ENCODE measurements at places on chromosomes 3 and 15.

DNA sequence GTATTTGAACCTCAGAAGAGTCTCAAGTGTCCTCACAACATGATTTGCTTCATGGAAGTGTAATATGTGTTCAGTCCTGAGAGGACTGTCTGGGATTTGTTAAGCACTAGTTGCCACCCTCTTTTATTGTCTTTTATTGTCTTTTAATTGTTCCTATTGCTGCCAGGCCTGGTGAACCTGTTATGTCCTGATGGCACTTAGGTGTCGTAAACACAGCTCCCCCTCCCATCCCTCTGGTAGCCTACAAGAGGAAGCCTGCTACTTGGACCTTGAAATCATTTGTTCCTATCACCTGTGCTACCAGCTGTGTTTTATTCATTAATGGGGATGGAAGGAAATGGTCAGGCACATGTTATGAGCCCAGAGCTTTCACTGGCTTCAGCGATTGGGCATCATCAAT, 19.3 kb downstream of the CCNB2 start:
- DNase-seq, result no peak

DNA sequence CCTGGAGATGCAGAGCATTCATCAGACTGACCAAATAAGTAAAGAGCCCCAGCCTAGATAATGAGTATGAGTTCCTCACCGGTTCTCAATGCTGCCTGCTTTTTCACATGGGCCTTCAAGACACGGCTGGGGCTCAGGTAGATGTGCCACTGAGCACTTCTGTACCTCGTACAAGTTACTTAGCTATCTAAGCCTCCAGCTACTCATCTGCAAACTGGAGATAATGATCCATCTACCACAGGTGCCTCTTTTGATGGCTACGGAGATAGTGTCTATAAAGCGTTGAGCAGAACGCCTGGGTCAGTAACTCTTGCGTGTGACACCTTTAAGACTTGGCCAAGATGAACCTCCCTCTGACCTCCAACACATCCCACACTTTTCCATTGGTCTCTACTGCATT, 56.3 kb downstream of the CCR4 start:
- DNase-seq, result no peak

- no peak for DNase-seq
Measured at GRCh38 chr3:31615071-31615875, 82.5 kb downstream of the STT3B start.

- no peak for DNase-seq
Measured at GRCh38 chr15:82852941-82853561, 43.6 kb downstream of the WHAMM start.

- no peak for DNase-seq
Measured at GRCh38 chr3:117366574-117366973, 657.0 kb downstream of the TUSC7 start.

DNA sequence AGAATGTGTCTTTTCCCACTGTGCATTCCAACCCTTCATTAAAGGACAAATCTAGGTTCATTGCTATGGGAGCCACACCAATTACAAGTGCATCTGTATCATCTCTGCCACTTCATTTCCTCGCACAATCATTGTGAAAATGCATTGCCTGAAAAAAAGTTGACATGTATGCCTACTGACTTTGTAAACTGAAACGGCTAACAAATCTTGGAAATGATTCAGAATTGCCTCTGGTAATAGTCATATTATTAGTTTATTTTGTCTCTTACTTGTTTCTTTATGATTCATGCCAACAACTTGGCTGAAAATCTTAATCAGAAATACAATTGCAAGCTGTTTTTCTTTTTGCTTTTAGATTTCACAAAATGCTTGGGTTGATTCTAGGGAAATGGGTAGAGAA, 497.1 kb downstream of the ZIC1 start:
- no peak for DNase-seq

GRCh38 chr3:135788146-135788545, 177.4 kb upstream of the PPP2R3A start:
- no peak for DNase-seq

DNA sequence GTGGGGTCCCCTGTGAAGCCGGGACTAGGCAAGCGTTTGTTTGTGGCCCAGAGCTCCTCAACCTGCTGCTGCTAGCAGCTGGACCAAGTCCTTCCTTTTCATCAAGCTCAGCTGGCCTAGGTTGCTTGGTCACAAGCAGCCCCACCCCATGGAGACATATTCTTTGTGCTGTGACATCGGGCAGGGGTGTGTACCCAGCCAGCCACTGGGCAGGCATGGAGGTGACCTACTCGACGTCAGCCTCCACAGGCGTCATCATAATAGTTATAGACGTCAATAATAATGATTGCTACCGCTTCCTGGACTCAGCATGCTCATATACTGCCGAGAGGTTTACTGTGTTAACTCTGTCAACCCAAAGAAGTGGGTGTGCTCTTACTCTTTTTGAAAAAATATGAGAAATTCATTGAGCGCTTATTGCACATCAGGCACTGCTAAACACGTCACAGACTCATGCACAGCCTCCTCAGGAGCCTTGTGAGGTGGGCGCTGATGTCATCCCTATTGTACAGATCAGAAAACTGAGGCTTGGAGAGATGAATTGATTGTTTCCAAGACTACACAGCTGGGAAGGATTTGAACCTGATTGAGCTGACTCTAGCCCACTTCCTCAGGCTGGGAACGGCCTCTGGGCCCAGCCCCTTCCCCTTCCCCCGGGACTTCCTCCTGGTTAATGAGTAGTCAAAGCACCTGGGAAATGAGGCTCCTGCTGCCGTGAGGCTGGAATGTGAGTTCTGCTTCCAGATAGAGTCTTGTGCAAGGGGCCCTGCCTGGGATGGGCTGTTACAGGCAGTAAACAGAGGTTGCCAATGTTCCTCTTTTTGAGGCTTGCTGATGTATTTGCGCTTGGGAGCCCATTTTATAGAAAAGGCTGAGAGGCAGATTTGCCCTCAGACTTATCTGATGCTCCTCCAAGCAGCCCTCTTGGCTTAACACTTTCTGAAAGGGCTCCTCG, 16.2 kb downstream of the SLC6A6 start:
- peak; percentile 42 for DNase-seq

- DNase-seq, result no peak
Measured at GRCh38 chr3:63324621-63325020, 46.5 kb downstream of the SYNPR start.

- no peak for DNase-seq
Measured at GRCh38 chr15:80250614-80251427, 1.2 kb downstream of the CTXND1 start.

DNA sequence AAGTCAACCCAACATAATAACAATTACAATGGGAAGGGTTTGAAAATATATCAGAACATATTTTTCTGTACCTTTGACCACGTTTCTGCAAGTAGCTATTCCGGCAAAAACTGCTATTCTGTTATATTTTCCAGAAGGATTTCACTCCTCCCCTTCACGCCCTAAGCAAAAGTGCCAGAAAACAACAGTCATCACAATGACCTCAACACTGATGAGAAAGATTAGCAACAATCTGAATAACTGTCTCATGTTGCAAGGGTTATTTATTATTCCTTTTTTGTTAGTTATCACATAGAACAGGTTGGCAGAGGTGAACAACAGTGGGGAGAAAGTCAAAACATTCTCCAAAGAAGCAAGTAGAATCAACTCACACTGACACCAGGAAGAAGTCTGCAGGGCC, 269.4 kb upstream of the ARRDC4 start:
- DNase-seq, result no peak

GRCh38 chr3:112767177-112767576, 79.5 kb downstream of the CD200R1L start:
- DNase-seq, result no peak

DNA sequence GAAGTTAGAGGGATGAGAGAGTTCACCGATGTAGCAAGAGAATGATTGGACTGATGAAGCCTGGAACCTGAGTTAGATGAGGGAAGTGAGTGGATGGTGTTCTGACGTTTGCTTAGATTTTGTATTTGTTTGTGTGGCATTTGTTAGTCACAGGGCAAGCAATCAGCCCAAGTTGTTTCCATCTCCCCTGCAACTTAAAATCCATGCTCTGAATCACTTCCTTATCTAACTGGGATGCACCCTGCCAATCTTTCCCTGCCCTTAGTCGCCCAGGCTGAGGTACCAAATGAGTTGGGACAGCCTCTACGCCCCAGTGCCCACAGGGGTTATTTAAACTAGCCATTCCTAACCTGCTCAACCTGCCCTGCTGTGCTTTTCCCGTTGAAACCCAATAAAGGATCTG, 12.6 kb downstream of the PAQR5 start:
- no peak for DNase-seq

DNA sequence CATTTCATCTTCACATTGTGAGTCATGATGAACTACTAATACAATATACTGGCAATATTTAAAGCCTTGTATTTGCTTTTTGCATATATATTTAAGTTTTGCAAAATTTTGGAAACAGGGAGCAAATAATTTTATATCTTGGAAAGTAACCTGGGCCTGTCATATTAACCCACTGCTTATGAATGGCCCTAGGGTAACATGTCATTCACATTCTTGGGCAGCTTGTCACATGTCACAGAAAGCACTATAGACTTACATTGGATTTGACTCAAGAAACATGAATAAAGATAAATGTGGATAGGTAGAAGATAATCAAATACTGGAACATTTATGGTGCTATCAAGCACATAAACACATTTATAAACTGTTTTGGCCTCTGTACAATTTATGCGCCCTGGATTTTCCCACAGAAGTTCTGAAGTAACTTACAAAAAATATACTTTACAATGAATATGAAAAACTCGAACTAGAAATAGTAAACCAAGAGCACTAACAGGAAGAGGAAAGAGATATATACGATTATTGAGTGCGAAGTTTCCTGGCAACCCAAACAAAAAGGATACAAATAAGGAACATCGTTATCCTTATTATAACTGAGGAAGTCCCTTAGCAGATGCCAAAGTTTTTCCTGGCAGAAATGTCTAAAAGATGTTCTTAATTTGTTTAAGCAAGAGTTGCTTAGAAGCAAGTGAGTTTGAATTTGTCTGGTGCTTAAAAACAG, 257.2 kb downstream of the RBMS3 start:
- DNase-seq, result no peak

DNA sequence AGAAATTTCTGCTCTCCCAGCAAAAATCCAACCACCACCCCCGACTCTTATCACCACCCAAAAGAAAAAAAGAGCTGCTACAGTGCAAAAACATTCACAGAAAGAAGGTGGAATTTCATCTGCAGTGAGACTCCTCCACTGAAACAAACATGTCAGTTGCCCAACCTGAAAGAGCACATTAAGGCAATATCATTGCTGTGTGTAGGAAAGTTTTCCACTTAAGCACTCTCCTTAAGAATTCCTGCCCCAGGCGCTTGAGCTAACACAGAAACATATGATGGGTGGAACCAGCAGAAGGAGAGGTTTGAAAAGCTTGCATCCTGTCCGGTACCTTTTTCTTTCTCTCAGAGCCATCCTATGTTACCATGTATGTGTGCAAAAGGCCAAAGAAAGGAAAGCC, 200.8 kb upstream of the GADL1 start:
- no peak for DNase-seq

DNA sequence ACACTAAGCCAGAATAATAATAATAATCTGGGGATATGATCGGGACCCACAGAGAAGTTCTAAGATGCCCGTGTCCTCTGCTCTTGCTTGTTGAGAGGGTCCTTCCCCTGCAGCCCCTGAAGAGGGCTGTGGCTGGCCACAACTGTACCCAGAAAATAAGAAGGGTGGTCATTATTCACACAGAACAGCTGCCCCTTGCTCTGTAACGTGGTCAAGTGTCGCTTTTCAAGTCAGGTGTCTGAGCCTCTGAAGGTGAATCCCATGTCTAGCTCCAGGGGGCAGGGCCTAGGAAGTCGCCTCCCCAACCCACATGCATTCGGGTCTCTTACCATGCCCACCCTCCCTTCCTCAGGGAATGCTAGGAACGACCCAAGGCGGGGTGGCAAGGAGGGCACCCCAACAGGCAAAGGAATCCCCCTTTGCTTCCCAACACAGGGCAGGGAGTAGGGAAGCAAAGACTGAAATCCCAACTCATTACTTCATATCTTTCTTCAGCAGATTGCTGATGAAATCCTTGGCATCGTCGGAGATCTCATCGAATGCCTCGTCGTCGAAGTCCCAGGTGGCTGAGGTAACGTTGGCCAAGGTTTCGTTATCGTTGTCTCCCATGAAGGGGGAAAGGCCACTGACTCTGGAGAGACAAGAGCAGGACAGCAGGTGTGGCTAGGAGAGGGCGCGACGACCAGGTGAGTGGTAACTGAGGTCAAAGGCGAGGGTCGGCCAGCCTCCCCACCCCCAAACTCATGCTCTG, 44.3 kb upstream of the HACD2 start:
- no peak for DNase-seq

- no peak for DNase-seq
Measured at GRCh38 chr3:168545591-168545990, 449.9 kb upstream of the GOLIM4 start.

- DNase-seq, result peak; percentile 37
Measured at GRCh38 chr15:33068007-33068481, 126.5 kb downstream of the FMN1 start.

DNA sequence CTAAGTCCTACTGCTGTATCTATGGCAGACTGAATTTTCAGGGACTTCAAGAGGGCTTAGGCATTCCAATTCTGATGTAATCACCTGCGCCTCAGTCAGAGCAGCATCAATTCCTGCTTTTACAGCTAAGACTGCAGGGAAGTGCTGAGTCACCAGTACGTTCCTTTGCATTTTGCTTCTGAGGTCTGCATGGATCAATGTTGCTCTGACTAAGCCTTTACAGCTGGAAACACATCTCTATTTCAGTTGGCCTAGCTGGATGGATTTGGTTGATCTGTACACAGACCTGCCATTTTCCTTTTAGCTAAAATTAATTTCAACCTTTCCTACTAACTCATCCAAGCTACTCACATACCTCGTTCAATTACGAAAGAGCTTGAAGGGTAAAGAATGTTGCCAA, 51.3 kb downstream of the ETV5 start:
- no peak for DNase-seq

GRCh38 chr3:114584734-114585371, 291.0 kb downstream of the TIGIT start:
- no peak for DNase-seq

DNA sequence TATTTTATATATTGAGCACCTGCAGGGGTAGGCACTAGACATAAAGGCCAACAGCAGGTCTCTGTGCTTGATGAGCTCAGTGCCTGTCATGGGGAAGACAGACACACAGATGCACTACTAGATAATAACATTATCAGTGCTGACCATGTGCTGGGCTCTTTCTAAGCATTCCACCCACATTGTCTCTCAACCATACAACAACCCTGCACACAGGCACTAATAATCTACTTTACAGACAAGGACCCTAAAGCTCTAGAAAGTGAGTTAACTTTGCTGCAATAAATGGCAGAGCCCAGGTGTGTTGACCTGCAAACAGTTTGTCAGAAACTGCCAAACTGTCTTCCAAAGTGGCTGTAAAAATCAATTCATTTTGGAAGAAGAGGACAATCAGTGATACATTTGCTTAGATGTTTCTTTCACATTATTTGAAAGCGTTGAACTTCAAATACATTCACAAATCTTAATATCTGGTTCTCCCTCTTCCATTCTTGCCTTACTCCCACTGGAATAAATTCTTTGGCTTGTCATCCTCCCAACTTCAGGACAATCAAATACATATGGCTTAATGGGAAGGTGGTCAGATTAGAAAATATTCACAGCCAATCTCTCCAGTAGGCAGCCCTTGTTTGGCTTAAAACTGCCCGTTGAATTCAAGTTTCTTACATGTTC, 11.0 kb upstream of the PP2D1 start:
- DNase-seq, result no peak

Data from CD4-positive, alpha-beta T cell treated with Interferon gamma for 1 hour (primary cell).